ENCODE measurements at places on chromosomes 7 and 10. TPM values are rescaled to one million over a fixed set of nuclear protein-coding genes. Genes with fewer than 3 reads are reported as not detected.

Gene ZNF107
- total RNA-seq: 13.0 TPM

Gene UNC5B
- total RNA-seq: 0.07 TPM

Gene PIK3CG
- 27.0 TPM for total RNA-seq

Gene NPSR1
- total RNA-seq: not detected

Gene TMEM213
- total RNA-seq: not detected

Gene ZNF680
- 13.7 TPM for total RNA-seq

Gene C10orf67
- total RNA-seq: 0.25 TPM

Gene ATOH7
- not detected for total RNA-seq

Gene ZNF239
- 1.3 TPM for total RNA-seq

DNA sequence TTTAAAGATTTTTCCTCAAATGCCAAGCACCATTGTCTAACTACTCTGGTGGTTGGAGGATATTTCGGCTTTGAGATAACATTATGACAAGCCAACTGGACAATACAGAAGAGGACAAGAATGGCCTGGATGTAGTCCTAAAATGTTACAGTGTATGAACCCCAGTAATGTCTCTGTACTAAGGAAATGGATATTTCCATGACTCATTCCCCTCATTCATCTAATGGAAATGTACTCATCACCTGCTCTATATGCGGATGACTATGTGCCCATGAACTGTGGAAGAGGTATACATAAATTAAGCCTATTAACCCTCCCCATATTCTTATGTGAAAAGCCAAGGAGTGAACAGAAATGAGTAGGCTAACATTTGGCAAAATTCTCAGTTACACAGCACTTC, 207.9 kb downstream of the CACNA2D1 start:
- no peaks in the 10 kb centered on the region for H3K36me3 ChIP-seq
- no peak overlapping the region for H3K4me3 ChIP-seq
- H3K27me3 ChIP-seq: no peaks in the 10 kb centered on the region
- no peak for DNase-seq
- H3K4me1 ChIP-seq: no peaks in the 10 kb centered on the region
- H3K27ac ChIP-seq: no peak overlapping the region

DNA sequence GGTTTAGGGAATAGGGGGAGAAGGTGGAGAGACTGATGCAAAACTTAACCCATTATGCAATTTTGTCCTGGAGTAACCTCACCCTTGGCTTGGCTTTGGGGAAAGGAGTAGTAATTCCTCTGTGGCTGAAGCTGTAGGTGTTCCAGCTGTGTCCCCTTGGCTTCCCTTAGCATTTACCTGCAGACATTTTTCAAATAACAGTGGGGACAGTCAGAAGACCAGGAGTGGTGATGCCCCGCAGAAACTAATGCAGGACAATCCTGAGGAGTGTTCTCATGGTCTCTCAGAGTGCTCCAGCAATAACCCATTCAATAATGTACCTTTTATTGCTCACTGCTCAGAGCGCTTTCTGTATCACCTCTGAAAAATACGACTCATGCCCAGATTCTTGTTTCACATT, 282.1 kb downstream of the ZEB1 start:
- H3K36me3 ChIP-seq: no peaks in the 10 kb centered on the region
- H3K27ac ChIP-seq: no peak overlapping the region
- H3K27me3 ChIP-seq: no peaks in the 10 kb centered on the region
- peaks cover 21% of the 10 kb centered on the region for H3K4me1 ChIP-seq

GRCh38 chr10:34292675-34293074, 522.4 kb downstream of the PARD3 start:
- no peaks in the 10 kb centered on the region for H3K36me3 ChIP-seq
- H3K4me1 ChIP-seq: no peaks in the 10 kb centered on the region
- H3K27me3 ChIP-seq: peaks cover 6% of the 10 kb centered on the region
- no peak overlapping the region for H3K27ac ChIP-seq
- H3K4me3 ChIP-seq: no peak overlapping the region
- DNase-seq: no peak

GRCh38 chr10:27948186-27948585, 50.7 kb downstream of the ODAD2 start:
- peaks cover 1% of the 10 kb centered on the region for H3K27me3 ChIP-seq
- no peak overlapping the region for H3K4me3 ChIP-seq
- DNase-seq: no peak
- H3K36me3 ChIP-seq: no peaks in the 10 kb centered on the region
- H3K4me1 ChIP-seq: no peaks in the 10 kb centered on the region

GRCh38 chr10:128645486-128645885, 519.3 kb upstream of the MKI67 start:
- H3K27ac ChIP-seq: no peak overlapping the region
- H3K36me3 ChIP-seq: no peaks in the 10 kb centered on the region
- H3K4me3 ChIP-seq: no peak overlapping the region

DNA sequence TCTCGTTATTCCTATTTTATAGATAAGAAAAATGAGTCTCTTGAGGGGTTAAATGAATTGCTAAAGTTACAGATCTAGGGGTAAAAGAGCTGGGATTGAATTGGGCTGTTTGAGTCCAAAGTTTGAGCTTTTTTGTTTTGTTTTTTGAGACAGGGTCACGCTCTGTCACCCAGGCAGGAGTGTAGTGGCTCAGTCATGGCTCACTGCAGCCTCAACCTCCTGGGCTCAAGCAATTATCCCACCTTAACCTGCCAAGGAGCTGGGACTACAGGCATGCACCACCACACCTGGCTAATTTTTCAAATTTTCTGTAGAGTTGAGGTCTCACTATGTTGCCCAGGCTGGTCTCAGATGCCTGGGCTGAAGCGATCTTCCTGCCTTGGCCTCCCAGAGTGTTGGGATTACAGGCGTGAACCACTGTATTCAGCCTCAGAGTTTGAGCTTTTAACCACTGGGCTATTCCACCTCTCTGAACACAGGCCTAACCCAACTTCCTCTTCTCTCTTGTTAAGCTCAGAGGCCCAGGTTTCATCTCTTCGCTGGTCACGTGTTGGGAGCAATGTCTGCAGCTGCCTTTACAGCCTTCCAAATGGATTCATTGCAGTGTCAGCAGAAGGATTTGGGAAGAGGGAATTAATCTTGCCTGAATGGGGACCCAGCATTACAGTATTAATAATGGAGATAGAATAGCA, 8.0 kb downstream of the SUFU start:
- H3K4me3 ChIP-seq: no peak overlapping the region
- H3K36me3 ChIP-seq: peaks cover 4% of the 10 kb centered on the region
- peaks cover 17% of the 10 kb centered on the region for H3K4me1 ChIP-seq
- H3K27me3 ChIP-seq: no peaks in the 10 kb centered on the region

DNA sequence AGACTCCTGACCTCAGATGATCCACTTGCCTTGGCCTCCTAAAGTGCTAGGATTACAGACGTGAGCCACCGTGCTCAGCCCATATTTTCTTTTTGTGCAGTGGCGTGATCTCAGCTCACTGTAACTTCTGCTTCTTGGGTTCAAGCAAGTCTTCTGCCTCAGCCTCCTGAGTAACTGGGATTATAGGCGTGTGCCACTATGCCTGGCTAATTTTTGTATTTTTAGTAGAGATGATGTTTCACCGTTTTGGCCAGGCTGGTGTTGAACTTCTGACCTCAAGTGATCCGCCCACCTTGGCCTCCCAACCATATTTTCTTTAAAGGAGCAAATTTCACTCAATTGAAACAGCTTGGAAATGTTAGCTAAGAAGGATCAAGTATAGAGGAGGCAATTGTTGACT, 16.5 kb downstream of the GBF1 start:
- DNase-seq: no peak
- H3K4me1 ChIP-seq: peaks cover 19% of the 10 kb centered on the region
- H3K27ac ChIP-seq: no peak overlapping the region
- no peaks in the 10 kb centered on the region for H3K27me3 ChIP-seq
- H3K4me3 ChIP-seq: no peak overlapping the region
- peaks cover 28% of the 10 kb centered on the region for H3K36me3 ChIP-seq

DNA sequence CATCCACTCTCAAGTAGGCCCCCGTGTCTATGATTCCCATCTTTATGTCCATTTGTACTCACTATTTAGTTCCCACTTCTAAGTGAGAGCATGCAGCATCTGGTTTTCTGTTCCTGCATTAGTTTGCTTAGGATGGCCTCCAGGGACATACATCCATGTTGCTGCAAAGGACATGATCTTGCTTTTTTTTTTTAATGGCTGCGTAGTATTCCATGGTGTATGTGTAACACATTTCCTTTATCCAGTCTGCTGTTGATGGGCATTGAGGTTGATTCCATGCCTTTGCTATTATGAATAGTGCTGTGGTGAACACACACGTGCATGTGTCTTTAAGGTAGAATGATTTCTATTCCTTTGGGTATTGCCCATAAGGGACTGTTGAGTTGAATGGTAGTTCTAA, 67.8 kb downstream of the SFMBT2 start:
- H3K36me3 ChIP-seq: peaks cover 54% of the 10 kb centered on the region
- H3K4me3 ChIP-seq: no peak overlapping the region
- no peaks in the 10 kb centered on the region for H3K27me3 ChIP-seq
- H3K27ac ChIP-seq: no peak overlapping the region
